Posterior vena cava (tissue), 2 donors: ENCODE measurements at places on chromosomes 12 and 14.

DNA sequence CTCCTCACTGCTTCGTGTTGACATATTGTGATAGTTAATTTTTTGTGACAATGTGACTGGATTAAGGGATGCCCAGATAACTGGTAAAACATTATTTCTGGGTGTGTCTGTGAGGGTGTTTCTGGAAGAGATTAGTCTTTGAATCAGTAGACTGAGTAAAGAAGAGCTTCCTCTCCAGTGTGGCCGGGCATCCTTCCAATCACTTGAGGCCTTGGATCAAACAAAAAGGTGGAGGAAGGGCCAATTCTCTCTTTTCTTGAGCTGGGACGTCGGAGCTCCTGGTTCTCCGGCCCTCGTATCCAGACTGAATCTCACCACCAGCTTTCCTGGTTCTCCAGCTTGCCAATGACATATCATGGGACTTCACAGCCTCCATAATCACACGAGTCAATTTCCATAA, 240.4 kb downstream of the CHST11 start:
- DNase-seq, result peak; percentile 17

- no peak for DNase-seq
Measured at GRCh38 chr12:32252199-32253073, 145.8 kb downstream of the BICD1 start.

- DNase-seq, result no peak
Measured at GRCh38 chr12:112738531-112738930, 53.0 kb upstream of the RPH3A start.

DNA sequence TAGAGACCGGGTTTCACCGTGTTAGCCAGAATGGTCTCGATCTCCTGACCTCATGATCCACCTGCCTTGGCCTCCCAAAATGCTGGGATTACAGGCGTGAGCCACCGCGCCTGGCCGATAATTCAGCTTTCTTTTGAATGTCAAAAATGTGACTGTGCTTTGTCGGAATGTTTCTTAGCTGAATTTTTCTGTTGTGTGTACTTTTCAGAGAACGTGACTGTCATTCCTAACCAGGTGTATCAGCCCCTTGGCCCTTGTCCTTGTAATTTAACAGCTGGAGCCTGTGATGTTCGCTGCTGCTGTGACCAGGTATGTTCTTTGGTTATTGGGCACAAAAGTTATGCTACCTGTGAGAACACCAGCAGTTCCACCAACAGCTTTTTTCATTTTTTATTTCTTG, 8.1 kb downstream of the TCTN2 start:
- no peak for DNase-seq

- DNase-seq, result no peak
Measured at GRCh38 chr14:72894623-72895378, 900 bp upstream of the DPF3 start.

- DNase-seq, result no peak
Measured at GRCh38 chr12:57154804-57155434, 7.5 kb upstream of the LRP1-AS start.
